ENCODE measurements at places on chromosomes 6 and 20.

DNA sequence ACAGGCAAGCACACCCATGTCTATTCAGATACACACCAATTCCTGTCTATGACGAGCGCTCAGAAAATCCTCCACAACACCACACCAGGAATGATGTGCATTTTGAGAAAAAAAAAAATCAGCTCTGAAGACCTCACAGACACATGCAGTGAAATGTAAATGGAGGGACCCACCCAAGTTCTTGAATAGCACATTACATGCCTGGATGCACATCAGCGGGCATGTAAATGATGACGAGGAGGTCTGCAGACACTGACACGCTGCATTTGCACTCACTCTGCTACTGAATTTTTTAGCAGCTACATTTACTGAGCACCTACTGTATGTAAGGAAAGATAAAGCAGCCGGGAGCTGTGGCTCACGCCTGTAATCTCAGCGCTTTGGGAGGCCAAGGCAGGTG, 14.7 kb downstream of the NRSN2 start:
- DNase-seq: no peak

GRCh38 chr6:14369717-14370116, 252.1 kb downstream of the CD83 start:
- no peak for DNase-seq

GRCh38 chr20:49979030-49979832, 3.5 kb upstream of the SNAI1 start:
- peak; percentile 47 for DNase-seq

DNA sequence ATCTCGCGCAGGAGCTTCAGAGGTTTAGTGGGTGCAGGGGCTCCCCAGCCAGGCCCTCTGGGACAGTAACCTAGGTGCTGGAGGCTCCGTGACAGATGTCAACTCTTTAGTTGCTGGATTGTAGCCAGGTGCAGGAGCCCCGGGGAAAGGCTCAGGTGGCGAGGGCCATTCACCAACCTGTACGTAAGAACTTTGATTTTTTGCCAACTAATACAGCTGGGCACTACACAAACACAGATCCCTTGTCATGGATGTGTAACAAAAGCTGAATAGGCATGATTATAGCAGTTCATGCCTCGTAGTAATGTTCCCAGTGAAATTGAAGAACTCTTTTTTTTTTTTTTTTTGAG, 82.6 kb downstream of the CDC5L start:
- DNase-seq: peak; percentile 97

- no peak for DNase-seq
Observed at GRCh38 chr6:25462235-25462897, 183.2 kb downstream of the CARMIL1 start.

DNA sequence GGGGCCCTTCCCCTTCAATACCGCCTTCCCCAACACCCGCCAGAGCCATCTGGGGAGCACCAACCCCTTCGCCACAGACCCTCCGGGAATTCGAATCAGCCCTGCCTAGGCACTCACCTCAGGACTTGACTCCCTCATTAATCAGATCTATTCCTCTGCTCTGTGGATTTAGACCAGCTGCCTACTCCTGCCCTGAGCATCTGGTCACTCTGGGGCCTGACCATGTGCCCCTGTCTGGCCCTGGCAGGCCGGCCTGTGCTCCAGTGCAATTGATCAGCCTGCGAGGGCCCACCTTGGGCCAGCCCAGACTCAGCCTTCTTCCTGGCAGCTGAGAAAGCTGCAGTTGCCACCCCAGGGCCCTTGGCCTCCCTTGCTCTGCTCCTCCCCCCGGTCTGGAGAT, 46.0 kb downstream of the GRM4 start:
- no peak for DNase-seq

- DNase-seq: no peak
Observed at GRCh38 chr6:31407699-31408098, 4.3 kb downstream of the MICA start.

DNA sequence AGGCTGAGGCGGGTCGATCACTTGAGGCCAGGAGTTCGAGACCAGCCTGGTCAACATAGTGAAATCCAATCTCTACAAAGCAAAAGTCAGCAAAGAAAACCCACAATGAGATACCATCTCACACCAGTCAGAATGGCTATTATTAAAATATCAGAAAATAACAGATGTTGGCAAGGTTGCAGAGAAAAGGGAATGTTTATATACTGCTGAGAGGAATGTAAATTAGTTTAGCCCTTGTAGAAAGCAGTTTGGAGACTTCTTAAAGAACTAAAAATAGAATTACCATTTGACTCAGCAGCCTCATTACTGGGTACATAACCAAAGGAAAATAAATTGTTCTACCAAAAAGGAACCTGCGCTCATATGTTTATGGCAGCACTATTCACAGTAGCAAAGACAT, 16.7 kb upstream of the GCM1 start:
- DNase-seq: no peak

DNA sequence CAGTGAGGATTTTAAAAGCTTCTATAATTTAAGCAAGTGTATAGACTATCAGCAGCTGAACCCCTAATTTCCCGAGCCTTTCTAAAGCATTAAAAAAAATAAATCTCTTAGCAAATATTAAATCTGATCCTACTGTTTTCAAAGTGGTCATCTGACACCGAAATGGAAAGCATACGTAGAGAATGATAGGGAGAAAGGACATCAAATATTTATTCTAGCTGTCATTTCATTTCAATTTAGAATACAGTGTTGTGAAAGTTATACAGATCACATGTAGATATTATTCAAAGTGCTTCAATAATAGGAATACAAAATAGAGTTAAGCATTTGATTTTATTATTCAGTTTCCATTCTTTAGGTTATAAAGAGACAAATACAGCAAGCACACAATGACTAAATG, 61.9 kb upstream of the PKIB start:
- DNase-seq: no peak

DNA sequence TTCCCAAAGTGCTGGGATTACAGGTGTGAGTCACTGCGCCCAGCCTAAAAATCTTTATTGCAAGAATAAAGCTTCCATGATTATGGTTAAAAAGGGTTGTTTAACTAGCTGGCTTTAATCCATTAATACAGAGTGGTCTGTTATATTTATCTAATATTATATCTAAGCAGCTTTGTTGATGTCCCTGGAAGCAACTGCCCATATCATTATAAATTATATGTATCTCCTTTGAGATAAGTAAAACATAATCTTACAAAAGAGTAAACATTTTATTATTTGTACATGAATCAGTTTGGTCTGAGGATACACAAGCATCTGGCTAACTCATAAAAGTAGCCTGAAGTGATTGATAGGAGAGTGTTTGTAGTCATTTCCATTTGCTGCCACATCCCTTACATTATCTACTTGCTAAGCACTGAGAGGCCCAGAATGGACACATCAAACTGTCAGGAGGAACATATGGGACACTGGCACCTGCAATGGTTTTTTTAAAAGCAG, 46.9 kb downstream of the TRAF3IP2 start:
- no peak for DNase-seq

- no peak for DNase-seq
Observed at GRCh38 chr20:48556956-48557355, 270.8 kb downstream of the PREX1 start.

- no peak for DNase-seq
Observed at GRCh38 chr6:163790266-163790840, 375.8 kb downstream of the QKI start.

DNA sequence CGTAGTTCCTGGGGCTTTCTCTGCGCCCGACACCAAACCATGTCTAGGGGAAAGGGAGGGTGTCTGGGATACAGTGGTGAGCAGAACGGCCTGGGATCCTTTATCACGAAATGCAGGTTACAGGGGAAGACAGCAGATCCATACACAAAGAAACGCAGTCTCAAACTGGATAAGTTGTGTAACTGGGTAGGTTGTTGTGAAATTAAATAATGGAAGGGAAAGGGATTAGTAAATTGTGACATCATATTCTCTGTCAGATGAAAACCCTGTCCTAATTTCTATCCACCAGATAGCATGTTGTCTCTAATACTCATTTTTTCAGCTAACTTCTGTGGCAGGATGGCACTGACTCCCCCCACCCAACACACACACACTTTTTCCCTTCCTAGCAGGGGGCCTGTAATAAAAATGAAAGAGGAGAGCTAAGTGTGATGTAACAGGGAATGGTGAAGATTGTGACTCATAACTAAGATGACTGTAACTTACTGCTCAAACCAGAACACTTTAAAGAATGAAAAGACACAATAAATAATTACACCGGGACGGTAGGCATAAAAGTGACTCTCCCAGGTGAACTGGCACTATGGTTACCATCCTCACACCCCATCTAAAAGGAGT, 769 bp upstream of the TRPC4AP start:
- no peak for DNase-seq

GRCh38 chr6:3356056-3356823, 97.5 kb downstream of the PSMG4 start:
- DNase-seq: peak; percentile 99

DNA sequence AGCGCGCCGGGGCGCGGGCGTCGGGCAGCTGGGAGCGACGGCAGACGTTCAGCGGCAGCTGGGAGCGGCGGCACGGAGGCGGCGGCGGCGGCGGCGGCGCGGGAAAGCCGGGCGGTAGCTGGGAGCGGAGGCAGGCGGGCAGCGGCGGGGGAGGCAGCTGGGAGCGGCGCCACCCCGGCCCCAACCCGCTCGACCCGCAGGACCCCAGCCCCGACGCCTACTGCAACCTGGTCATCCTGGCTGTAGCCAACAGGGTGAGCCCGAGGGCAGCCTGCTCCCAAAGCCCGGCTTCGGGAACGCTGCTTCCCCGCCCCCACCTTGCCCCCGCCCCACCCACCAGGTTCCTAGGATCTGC, 8.9 kb downstream of the CCM2L start:
- no peak for DNase-seq

- no peak for DNase-seq
Observed at GRCh38 chr6:165042912-165043311, 266.5 kb downstream of the C6orf118 start.

- DNase-seq: peak; percentile 46
Observed at GRCh38 chr6:36387440-36388303, at the start of gene ETV7. Gene ETV7, minus strand, starts transcription at chr6:36387669. Its CDS starts 128 bp downstream, at chr6:36387541.

Measured in RPMI8226 (cell line).